NCI-H510A (cell line): ENCODE measurements at places on chromosomes 11 and 22.
A peak's percentile ranks its signal among the peaks of the same experiment; 100 is the strongest.

DNA sequence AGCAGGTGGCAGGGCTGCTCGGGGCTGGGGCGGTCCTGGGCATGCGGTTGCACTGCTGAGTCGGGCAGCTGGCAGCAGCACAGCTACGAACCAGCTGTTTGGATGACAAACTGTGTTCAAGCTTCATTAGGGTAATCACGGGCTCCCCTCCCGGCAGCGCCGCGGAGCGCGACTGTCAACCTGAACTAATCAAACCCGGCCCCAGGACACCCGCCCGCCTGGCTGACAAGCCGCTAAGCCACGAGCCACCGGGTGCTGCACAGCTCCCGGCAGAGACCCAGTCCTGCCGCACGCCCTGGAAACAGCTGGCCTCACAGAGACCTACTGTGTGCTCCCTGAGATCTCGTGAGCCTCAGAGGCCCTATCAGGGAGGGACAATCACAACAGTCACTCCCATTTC, 60.6 kb upstream of the TCF20 start:
- no peak for DNase-seq

- DNase-seq = no peak
These were observed 10.7 kb downstream of the MOB2 start for GRCh38 chr11:1475841-1476240.

- DNase-seq = no peak
These were observed 406.8 kb downstream of the ETS1 start for GRCh38 chr11:128180441-128181087.

GRCh38 chr11:48169717-48170116, 46.9 kb upstream of the OR4B1 start:
- no peak for DNase-seq

DNA sequence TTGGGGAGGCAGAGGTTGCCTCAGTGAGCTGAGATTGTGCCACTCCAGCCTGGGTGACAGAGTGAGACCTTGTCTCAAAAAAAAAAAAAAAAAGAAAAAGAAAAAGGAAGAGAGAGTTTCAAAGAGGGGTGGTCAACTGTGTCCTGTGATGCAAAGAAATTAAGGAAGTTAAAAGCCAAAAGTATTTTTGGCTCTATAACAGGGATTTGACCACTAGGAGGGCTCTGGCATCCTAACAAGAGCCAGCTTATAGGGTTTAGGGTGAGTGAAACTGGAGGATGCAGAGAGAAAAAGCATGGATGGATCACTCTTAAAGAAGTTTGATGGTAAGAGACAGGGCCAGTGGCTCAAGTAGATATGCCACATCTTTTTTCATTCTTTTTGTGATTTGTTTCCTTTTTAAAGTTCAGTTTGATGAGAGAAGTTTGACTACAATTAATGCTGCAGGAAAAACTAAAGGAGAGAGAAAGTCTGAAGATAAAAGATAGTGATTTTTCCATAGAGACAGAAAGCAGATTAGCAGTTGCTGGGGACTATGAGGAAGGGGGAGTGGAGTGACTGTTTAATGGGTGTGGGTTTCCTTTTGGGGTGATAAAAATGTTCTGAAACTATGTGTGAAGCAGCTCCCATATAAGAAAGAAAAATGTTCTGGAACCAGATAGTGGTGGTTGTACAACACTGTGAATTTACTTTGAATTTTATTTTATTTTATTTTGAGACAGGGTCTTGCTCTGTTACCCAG, 11.1 kb upstream of the MICAL2 start:
- DNase-seq = no peak

DNA sequence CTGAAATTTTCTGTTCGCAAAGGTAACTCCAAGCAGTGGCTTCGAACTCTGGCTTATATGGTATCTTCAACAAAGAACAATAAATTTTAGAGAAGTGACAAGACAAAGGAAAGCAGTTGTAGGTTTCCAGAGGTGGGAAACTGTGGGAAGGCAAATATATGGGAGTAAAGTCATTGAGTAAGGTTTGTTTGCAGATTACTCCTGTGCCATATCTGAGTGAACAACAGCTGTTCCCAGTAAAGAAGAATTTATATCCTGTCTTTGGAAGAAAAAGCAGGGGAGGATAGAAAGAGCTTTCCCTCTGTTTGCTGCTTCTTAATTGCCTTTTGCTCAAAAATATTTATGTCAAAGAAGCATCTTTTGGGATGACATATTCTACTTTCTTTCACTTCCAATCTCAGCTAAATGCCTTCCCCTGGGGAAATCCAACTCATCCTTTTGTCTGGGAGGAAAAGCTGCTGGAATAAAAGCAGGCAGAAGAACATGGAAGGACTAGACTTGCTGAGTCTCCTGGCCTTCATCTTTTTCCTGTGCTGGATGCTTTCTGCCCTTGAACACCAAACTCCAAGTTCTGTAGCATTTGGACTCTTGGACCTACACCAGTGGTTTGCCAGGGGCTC, 10.4 kb upstream of the RCN1 start:
- DNase-seq = no peak

DNA sequence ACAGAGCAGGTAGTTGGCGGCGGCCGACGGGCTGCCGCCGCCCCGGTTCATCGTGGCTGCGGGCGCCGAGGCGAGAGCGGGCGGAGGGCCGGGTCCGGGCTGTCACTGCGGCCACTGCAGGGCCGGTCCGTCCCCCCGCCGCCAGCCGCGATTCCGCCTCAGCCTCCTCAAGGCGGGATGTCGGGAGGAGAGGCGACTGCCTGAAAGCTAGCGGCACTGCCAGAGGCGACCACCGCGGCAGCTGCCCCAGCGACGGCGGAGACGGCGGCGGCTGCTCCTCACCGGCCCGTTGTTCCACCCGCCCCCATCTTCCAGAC, 234 bp downstream of the SESN3 start:
- DNase-seq = no peak

DNA sequence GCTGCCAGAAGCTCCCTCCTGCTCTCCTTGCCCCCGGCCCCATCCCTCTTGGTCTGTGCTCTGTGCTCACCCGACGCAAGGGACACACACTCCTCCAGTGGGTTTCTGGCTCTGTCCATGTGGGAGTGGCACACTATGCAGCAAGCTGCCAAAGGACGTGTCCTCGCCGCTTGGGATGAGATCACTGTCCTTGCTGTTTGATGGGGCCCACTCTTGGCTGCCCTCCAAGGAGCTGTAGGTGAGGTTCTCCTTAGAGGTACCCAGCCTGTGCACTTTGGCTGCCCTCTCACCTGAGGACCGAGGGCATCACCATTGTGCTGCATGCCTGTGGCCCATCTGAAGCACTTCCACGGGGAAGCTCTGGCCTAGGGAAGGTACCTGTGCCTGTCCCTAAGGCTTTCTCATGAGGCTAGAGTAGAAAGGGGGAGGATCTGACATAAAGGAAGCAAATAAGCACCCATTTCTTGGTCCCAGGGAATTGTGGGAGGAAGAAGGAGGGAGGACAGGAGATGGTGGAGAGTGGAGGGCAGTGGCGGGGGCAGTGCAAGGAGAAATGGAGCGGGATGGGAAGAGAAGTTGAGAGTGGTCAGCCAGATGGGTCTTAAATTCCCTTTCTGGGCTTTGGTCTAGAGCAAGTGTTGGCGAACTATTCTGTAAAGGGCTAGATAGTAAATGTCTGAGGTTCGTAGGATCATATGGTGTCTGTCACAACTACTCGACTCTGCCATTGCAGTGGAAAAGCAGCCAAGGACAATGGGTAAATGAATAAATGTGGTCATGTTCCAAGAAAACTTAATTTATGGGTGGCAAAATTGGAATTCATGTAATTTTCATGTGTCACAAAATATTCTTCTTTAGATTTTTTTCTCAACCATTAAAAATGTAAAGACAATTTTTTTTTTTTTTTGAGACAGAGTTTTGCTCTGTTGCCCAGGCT, 47.0 kb upstream of the AMPD3 start:
- DNase-seq = no peak

DNA sequence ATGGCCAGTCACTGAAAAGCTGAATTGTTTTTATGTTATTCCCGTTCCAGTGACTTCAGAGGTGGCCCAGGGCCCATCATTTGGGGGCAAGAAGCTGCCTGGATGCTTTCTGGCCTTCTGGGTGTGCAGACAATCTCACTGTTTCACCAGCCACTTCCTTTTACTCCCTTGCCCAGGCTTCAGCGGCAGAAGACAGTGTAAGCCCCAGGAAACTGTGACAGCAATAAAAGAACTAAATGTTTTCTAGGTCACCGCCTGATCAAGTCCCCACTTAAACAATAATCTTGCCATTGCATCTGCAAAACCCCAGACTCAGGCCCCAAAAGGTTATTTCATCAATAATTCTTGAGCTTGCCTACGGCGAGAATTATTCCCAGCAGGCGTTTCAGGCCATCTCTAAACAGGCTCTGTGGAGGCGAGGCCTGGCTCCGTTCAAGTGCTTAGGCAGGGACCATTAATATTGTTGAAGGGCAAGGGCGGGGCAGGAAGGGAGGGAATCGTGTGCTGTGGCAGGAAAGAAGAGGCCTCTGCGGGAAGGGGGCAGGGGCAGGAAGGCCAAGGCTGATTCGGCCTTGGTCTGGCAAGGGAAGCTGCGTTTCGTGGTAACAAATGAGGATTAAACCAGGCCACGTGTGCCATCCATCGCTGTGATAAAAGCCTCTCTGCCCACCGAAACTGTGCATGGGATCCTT, 252.3 kb downstream of the KIRREL3 start:
- peak; percentile 88 for DNase-seq

GRCh38 chr11:65090628-65091027, 5.4 kb upstream of the VPS51 start:
- DNase-seq = no peak

GRCh38 chr11:95714843-95715776, 74.5 kb downstream of the FAM76B start:
- no peak for DNase-seq

DNA sequence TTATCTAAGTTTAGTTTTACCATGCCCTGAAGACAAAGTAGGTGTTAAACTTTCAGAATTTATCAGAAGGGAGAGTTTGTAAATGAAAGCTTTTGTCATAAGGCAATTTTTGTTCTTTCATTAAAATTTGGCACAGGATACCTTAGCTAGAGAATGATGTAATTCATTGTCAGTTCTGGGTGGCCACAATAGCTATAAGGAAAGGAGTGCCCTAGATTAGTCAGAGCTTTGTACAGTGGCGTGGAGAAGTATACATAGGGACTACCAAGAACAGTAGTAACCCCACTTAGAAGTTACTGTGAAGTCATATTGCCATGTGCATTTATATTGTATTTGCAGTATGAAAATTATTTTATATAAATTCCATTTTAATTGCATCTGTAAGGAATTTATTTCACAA, 126.3 kb upstream of the CARD18 start:
- no peak for DNase-seq

GRCh38 chr11:63274776-63275175, 31.4 kb upstream of the SLC22A25 start:
- no peak for DNase-seq

- DNase-seq = no peak
These were observed 252.8 kb upstream of the PLET1 start for GRCh38 chr11:112513417-112513816.

- no peak for DNase-seq
These were observed 99.2 kb downstream of the VPREB1 start for GRCh38 chr22:22343581-22344296.

DNA sequence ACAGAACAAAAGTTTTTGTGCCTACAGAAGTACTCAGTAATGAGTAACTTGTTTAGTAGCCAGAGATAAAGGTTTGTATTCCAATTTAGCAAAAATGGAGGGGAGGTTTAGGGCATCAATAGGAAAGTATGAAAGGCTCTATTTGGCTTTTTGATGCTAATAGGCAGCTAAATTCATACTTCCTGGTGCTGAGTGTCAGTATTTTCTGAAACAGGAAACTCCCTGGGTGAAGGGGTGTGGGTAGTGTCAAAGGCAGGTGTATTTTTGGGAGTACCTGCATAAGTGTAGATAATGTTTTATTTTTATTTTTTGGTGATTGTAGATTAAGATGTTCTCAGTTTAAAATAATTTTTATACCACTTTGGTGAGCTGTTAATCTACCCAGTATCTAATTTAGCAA, 29.3 kb upstream of the MMP7 start:
- DNase-seq = no peak

GRCh38 chr11:32297611-32298011, 137.7 kb downstream of the WT1 start:
- DNase-seq = no peak

DNA sequence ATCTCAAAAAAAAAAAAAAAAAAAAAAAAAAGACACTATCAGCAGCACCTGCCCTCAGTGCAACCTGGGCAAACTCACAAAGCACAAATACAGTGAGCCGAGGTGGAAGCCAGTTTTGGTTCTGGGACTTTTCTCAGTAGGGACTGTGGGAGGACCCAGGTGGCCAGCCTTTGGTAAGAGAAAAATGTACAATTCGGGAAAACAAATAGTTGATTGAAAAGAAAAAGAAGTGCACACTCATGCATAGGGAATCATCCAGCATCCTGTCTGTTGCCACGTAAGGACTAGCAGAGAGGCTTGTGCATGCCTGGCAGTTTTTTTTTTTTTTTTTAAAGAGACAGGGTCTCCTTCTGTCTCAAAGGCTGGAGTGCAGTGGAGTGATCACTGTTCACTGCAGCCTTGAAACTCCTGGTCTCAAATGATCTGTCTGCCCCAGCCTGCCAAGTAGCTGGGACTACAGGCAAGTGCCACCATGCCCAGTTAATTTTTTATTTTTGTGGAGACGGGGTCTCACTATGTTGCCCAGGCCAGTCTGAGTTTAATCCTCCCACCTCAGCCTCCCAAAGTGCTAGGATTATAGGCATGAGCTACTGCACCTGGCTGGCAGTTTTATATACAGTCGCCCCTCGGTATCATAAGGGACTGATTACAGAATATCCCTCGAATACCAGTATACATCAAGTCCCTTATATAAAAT, 36.7 kb downstream of the TPST2 start:
- DNase-seq = no peak

DNA sequence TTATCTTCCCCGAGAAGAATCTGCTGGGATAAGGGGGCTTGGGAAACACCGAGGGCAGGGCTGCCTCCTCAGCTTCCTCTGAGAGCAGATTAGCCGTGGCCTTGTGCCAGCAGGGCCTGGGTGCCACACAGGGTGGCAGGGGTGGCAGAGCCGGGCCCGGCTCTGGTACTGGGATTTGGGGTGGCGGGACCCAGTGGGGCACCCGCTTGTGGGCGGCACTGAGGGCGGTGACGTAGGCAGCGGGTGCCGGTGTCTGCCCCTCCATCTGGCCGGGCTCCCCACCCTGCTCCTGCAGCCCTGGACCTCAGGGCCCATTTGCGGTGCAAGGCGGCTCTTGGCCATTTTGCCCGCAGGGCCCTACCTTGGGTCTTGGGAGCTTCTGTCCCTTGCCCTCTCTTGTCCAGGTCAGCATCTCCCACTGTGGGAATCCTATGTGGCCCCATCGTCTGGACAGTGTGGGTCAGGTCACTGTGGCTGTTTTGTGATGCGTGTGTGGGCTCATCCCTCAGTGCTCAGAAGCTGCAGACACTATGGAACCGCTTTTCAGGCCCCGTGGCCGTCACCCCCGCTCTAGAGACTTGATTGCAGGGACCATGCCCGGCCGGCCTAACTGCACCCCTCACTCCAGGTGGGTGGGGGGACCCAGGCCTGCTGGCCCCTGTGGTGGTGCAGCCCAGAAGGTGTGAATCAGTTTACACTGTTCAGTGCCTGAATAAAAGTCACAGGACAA, 29.7 kb upstream of the KRTAP5-6 start:
- DNase-seq = no peak

GRCh38 chr11:126166413-126166812, 45.0 kb downstream of the RPUSD4 start:
- DNase-seq = no peak
